Fibroblast of upper back skin (primary cell): ENCODE measurements at places on chromosomes 5 and 9.

- no peak for DNase-seq
Measured at GRCh38 chr9:89869793-89870580, 265.2 kb downstream of the GADD45G start.

DNA sequence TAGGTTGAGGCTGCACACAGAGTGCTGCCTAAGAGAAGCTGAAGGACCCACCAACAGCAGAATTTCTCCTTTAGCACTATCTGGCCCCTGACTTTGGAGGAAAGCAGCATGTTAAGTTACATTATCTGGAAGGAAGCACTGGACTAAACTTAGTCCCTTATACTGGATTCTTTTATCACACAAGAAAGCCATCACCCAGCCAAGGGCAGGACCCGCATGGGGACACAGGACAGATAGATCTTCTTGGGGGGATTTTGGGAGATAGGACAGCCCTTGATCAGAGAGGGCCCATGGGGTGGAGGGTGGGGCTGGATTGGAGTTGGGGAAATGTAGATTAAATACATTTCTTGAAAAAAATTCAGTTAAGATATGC lies 14.4 kb downstream of the ANKRD33B start:
- DNase-seq, result no peak

GRCh38 chr5:153425914-153426313 lies 64.6 kb upstream of the GRIA1 start:
- no peak for DNase-seq

GRCh38 chr5:171469326-171469725 lies 49.9 kb downstream of the FGF18 start:
- DNase-seq, result no peak

- DNase-seq, result no peak
Measured at GRCh38 chr9:91084896-91085516, 276.7 kb downstream of the AUH start.

GRCh38 chr9:27328483-27328882 lies 31.5 kb upstream of the EQTN start:
- no peak for DNase-seq

DNA sequence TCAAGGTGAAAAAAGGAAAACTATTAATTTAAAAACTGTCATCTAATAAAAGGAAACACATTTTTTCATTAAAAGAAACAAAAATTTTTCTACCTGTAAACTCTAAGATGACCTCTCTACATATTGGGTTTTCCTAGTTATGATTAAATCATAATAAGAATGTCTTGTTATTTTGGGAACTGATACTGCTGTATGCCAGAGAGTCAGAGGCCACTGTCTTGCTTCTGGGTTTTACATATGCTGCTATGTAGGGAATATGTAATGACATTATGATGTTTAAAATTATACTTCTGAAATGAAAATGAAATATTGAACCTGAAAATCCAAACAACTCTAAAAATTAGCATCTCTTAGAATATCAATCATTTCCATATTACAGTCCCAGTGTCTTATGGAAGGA lies 63.7 kb downstream of the FEM1C start:
- DNase-seq, result no peak
